Dermis microvascular lymphatic vessel endothelial cell (primary cell): ENCODE measurements at places on chromosomes 12 and 14. TPM values are rescaled to one million over a fixed set of nuclear protein-coding genes. Genes with fewer than 3 reads are reported as not detected.

GRCh38 chr12:32785557-32785956 lies 29.9 kb upstream of the YARS2 start:
- DNase-seq: no peak

DNA sequence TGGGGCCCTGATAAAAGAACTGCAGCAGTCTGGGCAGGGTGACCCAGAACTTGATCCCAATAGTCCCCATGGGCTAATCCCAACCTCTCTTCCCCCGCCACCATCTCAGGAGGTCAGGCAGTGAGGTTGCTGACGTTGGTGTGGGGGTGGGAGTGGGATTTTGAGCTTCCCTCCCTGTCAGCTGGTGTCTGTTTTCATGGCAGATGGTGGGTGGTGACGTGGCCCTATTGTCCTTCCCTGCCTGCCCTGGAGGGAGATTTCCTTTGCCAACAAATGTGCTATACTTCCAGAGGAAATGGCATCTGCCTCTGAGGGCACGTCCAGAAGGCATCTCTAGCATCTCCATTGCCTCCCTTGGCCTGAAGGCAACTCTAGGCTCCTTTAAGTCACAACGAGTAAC lies 37.7 kb downstream of the NEUROD4 start:
- DNase-seq: peak; percentile 5

DNA sequence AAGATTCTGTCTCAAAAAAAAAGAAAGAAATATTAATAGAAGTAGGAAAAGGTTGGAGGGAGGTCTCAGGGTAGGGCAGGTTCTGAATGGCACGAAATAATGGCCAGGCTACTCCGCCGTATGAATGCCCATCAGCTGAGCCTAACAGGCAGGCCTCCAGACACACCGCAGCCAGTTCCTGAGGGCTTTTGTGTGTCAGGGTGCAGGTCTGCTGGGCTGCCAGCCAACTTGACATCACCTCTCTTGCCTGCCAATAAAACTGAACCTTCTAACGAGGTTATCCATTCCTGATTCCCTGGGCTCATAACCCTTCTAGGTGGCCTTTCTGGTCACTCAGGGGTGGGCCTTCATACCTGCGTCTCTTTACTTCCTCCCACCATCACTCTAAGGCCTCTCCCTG lies 3.0 kb downstream of the IFI27 start:
- DNase-seq: peak; percentile 56

DNA sequence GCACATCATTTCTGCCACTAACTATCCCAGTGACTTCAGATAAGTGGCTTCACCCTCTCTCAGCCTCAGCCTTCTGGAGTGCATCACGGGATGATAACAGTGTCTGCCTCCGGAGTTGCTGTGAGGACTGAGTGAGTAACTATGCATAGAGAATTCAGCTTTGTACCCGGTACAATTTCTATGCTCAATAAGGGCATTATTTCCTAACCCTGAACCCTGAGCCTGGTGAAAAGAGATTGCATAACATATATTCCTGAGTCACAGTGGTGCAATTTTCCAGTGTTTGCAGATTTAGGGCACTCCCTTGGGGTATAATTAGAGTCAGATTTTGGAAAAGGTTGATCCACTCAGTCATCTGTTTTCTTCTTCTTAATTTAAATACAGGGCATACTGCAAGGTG lies 181.1 kb downstream of the PTPN11 start:
- no peak for DNase-seq

- no peak for DNase-seq
These were observed 836 bp downstream of the PTPN21 start for GRCh38 chr14:88553886-88554456.

- DNase-seq: no peak
These were observed 2.1 kb upstream of the BLOC1S1 start for GRCh38 chr12:55713721-55714120.

DNA sequence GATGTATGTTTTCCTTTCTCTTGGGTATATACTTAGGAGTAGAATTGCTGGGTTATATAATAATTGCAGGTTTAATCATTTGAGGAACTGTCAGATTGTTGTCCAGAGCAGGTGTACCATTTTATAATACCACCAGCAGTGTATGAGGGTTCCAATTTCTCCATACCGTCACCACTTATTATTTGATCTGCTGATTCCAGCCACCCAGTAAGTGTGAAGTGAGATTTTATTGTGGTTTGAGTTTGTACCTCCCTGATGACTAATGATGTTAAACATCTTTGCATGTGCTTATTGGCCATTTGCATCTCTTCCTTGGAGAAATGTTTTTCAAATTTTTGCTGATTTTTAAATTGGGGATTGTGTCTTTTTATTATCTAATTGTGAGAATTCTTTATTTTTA lies 15.1 kb downstream of the NCKAP5L start:
- no peak for DNase-seq

DNA sequence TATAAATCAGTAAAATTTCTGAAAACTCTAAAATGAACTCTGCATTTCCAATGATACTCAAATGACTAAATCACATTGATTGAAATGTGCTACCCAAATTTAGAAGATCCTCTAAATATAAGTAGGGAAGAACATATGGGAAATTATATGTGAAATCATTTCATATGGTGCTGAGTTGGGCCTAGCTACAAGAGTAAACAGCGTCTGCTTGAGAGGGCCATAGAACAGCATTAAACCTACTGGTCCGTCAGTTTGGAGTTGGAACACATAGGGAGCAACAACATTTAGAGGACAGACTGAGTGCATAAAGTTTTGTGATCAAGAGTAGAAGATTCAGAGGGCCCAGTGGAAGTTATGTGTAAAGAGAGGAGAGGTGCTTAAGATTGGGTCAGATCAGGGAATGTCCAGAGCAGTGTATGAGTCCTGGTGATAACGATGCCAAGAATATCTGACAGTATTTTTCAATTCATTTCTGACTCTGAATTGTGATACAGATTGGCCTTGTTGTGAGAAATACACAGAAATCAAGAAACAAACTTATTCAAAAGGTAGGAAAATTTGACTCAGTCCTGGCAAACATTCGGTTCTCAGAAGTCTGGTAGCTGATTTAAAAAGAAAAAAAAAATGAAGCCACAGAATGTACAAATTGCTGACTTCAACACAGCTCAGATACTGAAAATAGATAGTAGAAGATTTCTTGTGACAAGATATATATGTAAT lies 362.2 kb downstream of the CCDC91 start:
- DNase-seq: no peak

DNA sequence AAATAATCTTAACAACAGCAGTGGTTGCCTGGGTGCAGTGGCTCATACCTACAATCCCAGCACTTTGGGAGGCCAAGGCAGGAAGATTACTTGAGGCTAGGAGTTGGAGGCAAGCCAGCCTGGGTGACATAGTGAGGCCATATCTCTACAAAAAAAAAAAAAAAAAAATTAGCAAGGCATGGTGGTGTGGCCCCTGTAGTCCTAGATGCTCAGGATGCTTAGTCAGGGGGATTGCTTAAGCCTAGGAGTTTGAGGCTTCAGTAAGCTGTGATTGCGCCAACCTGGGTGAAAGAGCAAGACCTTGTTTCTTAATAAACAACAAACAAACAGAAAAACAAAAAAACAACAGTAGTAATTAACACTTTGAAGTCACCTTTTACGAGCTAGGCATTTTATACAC lies 642 bp upstream of the ACSM4 start:
- DNase-seq: no peak

GRCh38 chr12:131097202-131098177 lies 143.8 kb downstream of the ADGRD1 start:
- no peak for DNase-seq

DNA sequence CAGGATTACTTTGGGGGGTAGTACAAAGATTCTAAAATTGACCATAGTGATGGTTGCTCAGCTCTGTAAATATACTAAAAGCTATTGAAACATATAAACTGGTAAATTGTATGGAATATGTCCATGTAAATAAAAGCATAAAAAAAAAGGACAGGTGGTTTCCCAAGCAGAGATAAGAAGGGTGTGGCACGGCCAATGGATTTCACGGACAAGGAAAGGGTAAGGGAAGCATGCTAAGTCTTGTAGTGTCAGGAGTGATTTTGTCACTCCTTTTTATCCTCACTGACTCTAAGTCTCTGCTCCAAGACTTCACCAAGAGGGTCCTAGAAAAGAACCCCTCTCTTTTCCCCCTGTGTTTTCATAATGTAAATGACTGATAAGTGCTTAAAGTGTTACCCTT lies 229.2 kb downstream of the SPTSSA start:
- DNase-seq: no peak

DNA sequence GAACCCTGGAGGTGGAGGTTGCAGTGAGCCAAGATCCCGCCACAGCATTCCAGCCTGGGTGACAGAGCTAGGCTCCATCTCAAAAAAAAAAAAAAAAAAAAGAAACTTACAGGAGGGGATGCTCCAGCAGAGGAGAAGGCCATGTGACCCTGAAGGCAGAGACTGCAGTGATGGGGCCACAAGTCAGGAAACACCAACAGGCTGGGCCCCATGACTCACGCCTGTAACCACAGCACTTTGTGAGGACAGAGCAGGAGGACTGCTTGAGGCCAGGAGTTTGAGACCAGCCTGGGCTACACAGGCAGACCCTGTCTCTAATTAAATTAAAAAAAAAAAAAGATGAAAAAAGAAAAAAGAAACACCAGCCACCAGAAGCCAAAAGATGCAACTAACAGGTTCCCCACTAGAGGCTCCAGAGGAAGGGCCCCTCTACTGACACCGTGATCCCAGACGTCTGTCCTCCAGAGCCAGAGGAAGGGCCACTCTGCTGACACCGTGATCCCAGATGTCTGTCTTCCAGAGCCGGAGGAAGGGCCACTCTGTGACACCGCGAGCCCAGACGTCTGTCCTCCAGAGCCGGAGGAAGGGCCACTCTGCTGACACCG lies 9.1 kb upstream of the GLT1D1 start:
- no peak for DNase-seq

IAPP gene
- not detected in 2 replicates for total RNA-seq

LRFN5 gene
- total RNA-seq: under 0.01 TPM in 1 of 2 replicates, not detected in the other

SLCO1A2 gene
- 0.26 TPM in 1 of 2 replicates, not detected in the other for total RNA-seq

CCDC63 gene
- not detected in 2 replicates for total RNA-seq

HRK gene
- total RNA-seq: not detected in 2 replicates

SMCO2 gene
- total RNA-seq: 0.13 TPM in 2 replicates
